ENCODE measurements at places on chromosomes 11 and 22. TPM values are rescaled to one million over a fixed set of nuclear protein-coding genes. Genes with fewer than 3 reads are reported as not detected.

The NEFH gene
- polyA plus RNA-seq: 4.1 TPM

DNA sequence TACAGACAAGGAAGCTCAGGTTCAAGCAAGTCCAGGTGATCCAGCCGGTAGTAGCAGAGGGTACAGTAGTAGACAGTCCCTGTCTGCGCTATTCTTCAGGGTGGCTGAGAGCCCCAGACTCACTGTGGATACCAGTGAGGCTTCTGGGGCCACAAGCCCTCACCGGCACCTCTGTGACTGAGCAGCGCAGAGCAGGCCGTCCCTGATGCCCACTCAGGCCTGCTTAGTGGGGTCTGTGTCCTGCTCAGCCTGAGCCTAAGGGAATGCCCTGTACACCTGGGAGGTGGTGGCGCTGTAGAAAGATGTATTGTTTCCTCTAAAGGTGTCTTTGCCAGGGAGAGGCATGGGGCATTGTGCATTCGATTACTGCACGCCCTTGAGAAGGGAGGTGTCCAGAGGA, 143.8 kb downstream of the CACNA1I start:
- no peak for DNase-seq

DNA sequence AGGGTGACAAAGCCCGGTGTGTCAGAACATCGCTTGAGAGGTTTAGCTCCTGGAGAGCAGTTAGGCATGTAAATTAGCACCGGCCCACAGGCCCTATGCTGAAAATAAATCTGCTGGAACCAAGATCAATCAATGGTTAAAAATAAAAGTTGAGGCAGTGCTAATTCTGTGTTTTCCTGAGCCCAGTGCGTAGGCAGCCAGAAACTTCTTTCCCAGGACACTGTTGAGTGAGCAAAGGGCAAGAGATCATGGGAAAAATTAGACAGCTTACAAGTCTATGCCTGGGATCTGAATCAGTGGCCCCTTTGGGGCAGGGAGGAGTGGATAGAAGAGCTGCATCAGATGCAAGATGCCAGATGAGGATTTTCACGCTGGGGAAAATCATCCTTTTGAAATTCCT, 539.2 kb downstream of the BUD13 start:
- DNase-seq: no peak

- no peak for DNase-seq
Measured at GRCh38 chr11:82959987-82960778, 58.6 kb downstream of the DDIAS start.

DNA sequence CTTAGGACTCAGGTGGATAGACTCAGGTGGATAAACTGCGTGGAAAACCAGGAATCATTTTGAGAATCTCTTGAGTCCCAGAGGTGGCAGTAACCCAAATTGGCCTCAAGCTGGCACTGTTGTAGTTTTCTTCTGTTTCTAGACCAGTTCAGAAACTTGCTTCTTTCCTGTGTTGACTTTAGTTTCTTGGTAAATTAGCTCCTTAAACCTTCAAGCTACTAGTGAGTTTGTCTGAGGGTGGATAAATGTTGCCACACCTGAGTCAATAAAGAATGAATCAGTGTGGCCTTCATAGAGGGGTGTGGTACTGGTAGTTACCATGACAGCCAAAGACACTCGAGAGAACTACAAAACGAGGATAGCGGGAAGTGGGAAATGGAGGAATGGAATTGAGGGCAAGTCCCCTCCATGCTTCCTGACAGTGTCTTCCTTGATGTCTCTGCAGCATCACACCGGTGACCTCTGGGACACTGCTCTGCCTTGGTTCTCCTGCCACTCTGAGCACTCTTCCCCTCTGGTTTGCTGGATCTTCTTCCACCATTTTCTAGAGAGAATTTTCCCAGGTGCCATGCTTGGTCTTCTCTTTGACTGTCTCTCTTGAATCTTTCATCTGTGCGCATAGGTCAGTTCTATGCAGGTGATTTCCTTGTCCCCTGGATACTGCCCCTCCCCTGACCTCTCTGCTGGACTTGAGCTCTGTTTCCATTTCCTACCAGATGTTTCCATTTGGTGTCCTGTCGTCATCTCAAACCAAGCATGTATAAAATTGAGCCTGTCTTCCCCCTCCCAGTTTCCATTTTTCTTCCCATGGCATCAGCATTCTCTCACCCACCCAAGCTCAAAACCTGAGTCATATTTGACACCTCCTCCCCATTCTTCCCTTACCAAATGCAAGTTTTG, 7.2 kb downstream of the POLD4 start:
- no peak for DNase-seq

DNA sequence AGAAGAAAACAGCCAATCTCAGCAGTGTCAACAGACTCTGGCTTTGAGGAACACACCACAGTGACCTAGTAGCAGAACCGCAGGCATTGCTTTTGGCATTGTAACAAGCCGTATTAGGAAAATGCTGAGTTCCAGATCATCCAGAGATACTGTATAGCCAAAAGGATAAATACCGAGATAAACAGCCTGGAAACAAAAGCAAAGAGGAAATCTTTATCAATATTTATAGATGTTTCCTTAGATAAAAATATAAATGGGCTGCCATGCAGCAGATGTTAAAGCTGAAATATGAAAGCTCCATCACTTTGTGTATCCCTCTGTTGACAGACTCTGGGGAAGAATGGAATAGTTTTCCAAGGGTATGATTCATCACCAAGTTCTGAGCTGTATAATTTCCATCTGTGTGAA, 98.9 kb upstream of the TP53AIP1 start:
- no peak for DNase-seq

The DENND6B gene
- 18.0 TPM for polyA plus RNA-seq

DNA sequence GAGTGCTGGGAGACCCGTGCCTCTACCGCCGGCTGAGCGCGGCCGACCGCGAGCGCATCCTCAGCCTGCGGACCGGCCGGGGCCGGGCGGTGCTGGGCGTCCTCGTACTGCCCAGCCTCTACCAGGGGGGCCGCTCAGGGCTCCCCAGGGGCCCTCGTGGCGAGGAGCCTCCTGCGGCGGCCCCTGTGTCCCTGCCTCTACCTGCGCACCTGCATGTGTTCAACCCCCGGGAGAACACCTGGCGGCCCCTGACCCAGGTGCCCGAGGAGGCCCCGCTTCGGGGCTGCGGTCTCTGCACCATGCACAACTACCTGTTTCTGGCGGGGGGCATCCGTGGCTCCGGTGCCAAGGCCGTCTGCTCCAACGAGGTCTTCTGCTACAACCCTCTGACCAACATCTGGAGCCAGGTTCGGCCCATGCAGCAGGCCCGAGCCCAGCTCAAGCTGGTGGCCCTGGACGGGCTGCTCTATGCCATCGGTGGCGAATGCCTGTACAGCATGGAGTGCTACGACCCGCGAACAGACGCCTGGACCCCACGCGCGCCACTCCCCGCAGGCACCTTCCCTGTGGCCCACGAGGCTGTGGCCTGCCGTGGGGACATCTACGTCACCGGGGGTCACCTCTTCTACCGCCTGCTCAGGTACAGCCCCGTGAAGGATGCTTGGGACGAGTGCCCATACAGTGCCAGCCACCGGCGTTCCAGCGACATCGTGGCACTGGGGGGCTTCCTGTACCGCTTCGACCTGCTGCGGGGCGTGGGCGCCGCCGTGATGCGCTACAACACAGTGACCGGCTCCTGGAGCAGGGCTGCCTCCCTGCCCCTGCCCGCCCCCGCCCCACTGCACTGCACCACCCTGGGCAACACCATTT, 3.5 kb downstream of the KLHDC7B start:
- no peak for DNase-seq

DNA sequence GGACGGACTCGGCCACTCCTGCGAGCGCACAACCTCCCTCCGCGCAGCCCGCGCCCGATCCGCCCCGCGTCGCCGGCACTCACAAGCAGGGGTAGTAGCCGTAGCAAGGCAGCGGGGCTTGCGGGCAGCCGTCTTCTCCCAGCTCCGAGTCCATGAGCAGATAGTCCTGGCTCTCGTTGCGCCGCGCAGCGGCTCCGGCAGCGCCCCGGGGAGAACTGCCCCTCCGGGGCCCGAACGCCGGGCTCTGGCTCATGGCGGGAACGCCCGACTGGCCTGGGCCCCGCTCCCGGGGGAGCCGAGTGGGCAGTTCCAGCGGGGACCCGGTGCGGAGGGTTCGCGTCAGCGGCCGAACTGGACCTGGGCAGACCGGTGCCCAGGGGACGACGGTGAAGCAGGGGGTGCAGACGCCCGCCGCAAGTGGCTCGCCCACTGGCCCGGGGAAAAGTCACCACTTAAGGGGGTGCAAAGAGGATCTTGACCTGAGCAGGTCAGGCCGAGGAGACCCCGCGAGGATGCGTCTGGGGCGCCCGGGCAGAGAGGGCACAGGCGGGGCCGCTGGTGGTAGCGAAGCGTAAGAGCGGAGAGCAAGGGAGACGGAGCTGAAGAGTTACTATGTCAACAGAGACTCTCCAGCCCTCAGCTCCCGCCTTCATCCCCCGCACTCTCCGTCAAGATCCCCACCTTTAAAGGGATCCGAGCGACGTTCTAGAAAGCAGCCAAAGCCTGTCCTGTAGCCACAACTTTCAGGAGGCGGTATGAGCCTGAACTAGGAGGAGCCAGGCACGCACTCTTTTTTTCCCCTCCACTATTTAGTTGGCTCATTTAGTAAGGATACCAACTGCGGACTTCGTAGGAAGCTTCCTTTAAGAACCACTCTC, at the start of gene TRPC6:
TSS of gene TRPC6 (minus strand) at position 757 of the 878 bp plus-strand sequence. CDS start at position 253, 504 bp downstream.
- peak; percentile 56 for DNase-seq

- peak; percentile 35 for DNase-seq
Measured at GRCh38 chr11:119169282-119169719, 776 bp downstream of the NLRX1 start.

The SORL1 gene
- polyA plus RNA-seq: 30.2 TPM

The WBP2NL gene
- 2.3 TPM for polyA plus RNA-seq

GRCh38 chr11:121656328-121657090, 203.7 kb upstream of the SORL1-AS1 start:
- DNase-seq: peak; percentile 24

The CD3E gene
- 0.66 TPM for polyA plus RNA-seq

Data from right lung (tissue), 10 donors.